ENCODE measurements at places on chromosomes 5 and 9.

DNA sequence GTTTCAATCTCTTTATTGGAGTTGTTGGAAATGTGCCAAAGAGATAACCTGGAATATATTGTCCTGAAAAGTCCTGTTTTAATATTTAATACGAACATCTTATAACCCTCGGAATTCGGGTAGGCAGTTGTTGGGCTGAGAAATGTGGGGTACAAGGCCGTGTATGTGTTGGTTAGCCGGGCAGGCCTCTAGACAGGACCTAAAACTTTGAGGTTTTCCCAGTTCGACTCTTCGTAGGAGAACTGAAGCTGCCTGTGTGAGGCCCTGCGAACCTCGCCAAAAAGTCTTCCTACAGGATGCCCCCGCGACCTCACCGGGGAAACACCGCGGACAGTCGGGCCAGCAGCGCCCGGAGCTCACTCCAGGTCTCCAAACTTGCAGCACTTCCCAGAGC, 583 bp upstream of the TJP2 start:
- DNase-seq = no peak

- no peak for DNase-seq
Observed at GRCh38 chr9:128702949-128703615, 779 bp downstream of the PKN3 start.

DNA sequence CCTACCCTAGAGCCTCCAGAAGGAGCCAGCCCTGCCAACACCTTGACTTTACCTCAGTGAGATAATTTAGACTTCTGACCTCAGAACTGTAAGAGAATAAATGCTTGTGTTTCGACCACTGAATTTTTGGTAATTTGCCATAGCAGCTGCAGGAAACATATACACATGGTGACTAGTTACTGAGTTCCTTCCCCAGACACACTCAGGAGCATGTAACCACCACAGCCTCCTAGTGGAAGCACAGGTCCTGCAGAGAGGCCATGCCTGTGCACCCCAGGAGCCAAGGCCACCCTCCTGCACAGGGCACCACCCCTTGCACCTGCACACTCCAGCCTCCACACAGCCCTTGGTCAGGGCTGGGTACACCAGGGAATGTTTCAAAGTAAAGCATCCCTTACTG, 7.6 kb upstream of the CAMSAP1 start:
- no peak for DNase-seq

DNA sequence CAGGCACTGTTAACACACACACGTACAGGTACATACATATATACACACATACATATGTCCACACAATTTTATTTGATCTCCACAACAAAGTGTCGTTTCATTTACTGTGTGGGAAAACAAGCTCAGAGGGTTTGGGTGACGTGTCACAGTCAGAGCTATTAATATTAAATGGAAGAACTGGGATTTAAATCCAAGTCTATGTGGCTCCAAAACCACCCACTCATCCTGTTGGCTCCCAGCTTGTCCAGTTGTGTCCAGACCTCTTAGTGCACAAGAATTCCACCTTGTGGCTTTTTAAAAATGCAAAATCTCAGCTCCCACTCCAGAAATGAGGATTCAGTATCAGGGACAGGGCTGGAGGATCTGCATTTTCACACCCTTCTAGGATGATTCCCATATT, 52.3 kb upstream of the PTPDC1 start:
- no peak for DNase-seq

GRCh38 chr5:142548739-142549275, 137.1 kb downstream of the FGF1 start:
- no peak for DNase-seq

- no peak for DNase-seq
Observed at GRCh38 chr9:11338130-11338529, 725.3 kb upstream of the PTPRD start.

- no peak for DNase-seq
Observed at GRCh38 chr5:116696366-116696765, 121.7 kb upstream of the SEMA6A start.

DNA sequence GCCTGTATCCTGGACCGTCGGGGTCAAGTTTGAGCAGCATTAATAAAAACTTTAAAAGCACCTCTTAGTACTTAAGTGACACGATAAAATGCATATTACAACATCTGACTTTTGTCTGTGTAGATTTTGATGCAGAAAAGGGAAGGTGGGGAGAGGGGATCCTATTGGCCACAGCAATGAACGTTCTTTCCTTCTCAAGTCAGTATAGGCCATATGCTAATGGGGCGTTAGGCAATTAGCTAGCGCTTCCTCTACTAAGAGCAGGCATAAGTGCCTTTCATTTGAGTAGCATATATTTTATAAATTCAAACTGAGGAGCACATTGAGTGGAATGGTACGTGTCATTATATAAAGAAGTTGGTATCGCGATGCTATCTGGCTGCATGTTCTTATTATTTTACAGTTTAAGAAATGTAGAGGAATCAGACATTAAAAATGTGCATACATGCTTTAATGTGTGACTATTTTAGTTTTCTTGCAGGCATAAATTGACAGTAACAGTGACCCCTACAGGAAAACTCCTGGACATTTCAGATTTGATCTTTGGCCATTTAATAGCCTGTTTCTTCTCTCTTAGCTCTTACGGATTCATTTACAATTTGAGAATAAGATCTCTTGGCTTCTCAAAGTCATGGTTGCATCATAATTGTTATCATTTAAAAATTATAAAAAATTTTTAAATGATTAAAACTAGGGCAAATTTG, 1.1 kb upstream of the GNA14 start:
- no peak for DNase-seq

- DNase-seq = no peak
Observed at GRCh38 chr5:111772456-111773122, 15.6 kb upstream of the NREP start.

DNA sequence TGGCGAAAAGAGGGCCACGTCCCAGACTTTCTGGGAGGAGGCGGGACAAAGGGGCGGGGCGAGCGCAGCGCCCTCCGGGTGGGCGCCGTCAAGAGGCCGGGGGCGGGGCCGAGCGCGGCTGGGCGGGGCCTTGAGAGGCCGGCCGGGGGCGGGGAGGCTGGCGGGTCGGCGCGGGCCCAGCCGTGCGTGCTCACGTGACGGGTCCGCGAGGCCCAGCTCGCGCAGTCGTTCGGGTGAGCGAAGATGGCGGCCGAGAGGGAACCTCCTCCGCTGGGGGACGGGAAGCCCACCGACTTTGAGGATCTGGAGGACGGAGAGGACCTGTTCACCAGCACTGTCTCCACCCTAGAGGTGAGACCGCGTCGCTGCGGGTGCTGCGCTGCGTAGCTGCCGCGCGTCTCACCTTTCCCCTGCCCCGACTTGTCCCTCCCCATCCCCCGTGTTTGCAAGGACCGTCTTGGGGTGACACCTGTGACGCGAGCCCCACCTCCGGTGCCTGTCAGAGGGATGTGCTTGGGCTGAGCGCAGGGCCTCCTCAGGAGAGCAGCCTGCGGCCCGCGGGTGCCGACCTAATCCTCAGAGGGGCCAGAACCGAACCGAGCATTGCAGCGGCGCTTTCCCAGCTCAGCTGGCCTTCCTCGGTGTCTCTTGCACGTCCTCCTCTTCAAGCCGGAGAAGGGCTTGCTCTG, at the start of gene SNX2:
Gene SNX2, plus strand, starts transcription at position 220 of the 689 bp plus-strand sequence. Its CDS starts 24 bp downstream, at position 244.
- DNase-seq = peak; percentile 75

GRCh38 chr5:173094012-173094661, 38.0 kb downstream of the CREBRF start:
- DNase-seq = no peak

DNA sequence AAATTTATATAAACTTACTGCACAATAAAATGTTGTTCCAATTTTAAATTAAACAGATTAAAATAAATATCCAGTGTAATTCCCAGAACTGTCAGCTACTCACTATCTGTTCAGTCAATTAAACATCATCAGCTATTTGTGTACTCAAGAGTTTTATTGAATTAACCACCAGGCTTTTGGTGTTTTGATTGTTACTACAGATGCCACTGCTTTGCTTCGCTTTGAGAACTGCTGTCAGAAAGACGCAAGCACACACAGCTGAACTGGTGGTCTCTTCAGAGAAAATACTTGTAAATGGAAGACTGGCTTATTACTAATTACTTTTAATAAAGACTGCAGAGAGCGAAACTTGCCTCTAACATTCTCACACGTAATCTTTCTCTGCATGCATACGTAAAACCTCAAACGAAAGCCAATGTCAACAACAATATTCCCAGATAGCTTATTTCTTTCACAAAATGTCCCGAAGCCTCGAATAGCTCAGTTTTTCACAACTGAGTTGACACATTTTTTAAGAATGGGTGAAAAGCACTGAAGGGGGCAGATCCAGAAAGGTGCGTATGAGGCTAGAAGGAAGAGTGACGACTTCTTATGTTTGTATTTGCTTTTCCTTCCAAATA, 259.6 kb upstream of the RPS23 start:
- DNase-seq = no peak

DNA sequence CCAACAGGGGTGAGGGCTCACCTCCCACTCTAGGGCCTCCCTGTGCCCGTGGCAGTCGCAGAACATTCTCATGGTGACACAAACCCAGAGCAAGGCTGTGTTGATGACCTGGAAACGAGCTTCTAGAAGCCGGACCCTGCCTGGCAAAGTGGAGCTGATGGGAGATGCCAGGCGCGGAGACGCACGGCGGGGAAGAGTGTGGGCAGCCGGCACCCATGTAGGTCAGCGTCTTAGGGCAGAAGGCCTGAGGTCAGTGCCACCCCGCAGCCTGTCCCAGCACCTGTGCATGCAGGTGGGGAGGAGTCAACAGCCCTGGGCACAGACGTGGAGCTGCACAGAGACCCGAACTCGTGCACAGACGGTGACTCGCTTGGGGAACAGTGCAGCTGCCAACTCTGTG, 5.4 kb downstream of the SLC6A18 start:
- no peak for DNase-seq

GRCh38 chr9:89984214-89984613, 379.4 kb downstream of the GADD45G start:
- no peak for DNase-seq

GRCh38 chr9:138099803-138100598, 222.4 kb downstream of the CACNA1B start:
- no peak for DNase-seq

GRCh38 chr9:72871685-72872084, 81.2 kb downstream of the ALDH1A1 start:
- DNase-seq = no peak

DNA sequence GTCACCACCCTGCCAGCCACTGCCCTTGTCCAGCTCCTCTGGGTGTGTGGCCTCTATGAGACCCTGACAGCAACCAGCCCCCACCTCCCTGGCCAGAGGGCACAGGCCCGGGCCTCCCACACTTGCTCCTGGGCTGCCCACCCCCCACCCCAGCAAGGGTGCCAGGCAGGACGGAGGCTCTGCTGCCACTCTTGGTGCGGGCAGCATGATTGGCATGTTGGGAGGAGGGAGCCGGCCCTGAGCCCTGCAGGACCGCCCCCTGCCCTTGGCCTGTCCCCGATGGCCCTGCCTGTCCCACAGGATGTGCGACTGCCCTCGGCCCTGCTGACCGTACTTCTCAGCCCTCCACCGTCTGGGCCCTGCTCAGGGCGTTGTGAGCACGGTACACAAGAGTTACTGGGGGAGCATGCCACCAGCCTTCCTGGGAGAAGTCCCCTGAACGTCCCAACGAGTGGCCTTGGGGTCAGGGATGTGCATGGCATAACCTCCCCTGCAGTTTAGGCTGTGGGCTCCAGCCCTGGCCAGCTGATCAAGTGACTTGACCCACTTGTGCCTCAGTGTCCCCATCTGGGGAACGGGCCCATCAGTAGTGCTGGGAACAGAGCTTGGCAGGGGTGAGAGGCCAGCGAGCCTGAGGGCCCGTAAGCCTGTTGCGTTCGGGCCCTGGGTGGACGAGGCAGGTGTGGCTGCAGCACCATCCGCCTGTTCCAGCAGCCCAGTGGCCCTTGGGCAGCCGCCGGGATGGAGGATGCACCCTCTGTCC, 16.0 kb downstream of the GPSM1 start:
- DNase-seq = no peak

GRCh38 chr9:133754187-133754586, 16.0 kb upstream of the SARDH start:
- no peak for DNase-seq

DNA sequence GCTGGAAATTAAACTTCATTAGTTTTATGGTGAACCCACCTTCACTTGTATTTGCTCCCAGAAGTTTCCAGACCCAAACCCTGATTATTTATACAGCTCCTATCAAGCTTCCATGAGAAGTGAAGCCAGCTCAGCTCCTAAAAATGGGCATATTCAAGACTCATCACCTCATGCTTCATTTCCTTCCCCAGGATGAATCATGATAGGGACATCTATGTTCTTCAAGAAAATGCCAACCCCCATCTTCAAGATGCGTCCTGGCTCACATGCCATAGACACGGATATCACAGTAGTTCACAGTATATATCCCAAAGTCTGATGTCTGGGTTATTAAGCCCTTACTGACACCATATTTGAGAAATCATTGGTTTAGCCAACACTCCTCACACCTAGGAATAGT, 217.6 kb downstream of the NPR3 start:
- no peak for DNase-seq

GRCh38 chr9:135788576-135789300, 86.8 kb downstream of the KCNT1 start:
- no peak for DNase-seq

- DNase-seq = no peak
Observed at GRCh38 chr5:9105851-9106250, 440.0 kb downstream of the SEMA5A start.

DNA sequence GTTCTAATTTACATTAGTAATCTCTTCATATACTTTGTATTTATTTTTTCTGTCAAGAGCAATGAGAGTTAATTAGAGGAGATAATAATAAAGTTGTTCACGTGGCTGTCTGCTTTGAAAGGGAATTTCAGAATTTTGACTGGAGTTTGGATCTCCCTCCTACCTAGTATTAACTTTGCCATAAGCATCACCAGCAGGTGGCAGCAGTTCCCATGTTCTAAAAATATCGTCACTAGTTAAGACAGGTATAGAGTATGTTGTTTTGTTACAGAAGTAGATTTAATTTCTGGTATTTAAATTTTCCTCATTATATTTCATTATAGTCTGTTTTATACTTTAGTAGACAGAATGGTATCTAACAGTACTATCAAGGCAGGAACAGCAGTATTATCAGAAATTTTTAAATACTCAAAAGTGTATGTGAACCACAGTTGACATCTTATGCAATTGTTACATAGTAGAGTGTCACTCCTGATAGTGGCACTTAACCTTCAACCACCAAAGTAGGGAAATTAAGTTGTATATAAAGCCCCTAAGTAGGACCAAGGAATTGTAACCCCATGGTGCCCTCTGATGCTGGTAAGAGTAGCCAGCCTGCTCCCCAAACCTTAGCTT, 20.4 kb downstream of the GNPDA1 start:
- peak; percentile 82 for DNase-seq

GRCh38 chr5:103262422-103262871, 3.9 kb downstream of the MACIR start:
- DNase-seq = no peak

DNA sequence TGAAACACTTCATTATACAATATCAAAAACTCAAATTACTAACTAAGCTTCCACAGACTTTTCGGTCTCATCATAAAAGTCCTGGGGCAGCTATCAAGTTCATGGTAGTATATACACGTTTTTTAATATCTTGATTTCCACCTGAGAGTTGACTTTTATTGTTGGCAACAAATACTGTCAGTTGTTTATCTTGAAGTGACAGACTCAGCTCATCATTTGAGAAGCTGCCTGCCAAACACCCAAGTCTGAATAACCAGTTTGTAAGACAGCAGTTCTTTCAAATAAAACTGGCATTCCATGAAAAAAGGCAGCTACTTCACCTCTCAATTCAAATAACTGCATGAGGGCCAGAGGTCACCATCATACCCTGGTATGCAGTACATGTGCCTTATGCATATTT, 30.6 kb downstream of the SPACA9 start:
- DNase-seq = no peak
